DMS153 (cell line): ENCODE measurements at places on chromosomes 7 and 10.

DNA sequence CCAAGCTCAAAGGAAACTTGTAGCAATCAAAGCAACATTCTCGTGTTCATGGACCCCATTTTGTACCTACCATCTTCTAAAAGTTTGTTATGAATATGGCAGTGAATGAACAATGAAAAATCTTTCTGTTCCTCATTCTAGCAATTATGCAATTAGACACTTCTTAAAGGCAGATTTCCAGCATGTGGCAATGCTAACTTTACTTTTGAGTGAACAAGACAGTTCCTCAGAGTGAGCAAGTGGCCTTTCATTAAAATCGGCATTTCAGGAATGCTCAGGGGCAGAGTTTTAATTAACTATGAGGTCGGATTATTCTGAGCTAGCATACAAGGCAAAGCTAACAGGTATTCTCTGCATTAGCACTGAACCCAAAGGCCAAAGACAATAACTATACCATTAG is 48.4 kb upstream of the NFE2L3 start:
- no peak for DNase-seq

DNA sequence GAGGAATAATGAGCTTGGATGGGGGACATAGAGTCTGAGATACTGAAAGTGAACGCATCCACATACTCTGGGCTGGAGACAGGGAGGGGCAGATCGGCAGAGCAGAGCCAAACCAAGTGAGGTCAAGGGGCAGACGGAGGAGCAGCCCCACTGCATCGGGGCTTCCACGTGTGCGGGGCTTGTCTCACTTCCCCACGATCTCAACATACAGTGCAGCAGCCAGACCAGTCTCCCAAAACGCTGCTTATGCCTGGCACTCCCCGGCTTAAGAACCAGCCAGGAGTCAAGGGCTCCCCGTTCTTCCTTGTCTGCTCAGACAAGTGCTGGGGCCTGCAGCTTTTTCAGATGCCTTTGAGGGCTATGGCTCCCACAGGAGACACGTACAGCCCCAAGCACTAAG is 43.6 kb downstream of the PARP12 start:
- DNase-seq = no peak

DNA sequence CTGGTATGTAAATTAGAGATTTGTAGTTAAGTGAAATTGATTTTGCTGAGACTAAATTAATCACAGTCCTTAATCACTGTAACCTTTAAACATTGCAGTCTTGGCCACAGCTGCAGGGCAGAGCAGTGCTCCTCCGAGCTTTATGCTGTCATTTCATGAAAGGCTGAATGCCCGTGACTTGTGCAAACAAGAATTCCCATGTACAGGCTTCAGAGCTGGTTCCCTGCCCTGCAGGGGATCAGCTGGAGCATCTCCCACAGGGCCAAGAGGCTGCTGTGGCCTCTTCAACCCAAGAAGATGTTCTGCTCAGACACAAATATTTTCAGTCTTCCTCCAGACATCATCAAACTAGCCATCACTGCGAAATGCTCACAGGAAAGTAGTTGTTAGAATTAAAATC is 419.1 kb downstream of the AUTS2 start:
- DNase-seq = no peak

DNA sequence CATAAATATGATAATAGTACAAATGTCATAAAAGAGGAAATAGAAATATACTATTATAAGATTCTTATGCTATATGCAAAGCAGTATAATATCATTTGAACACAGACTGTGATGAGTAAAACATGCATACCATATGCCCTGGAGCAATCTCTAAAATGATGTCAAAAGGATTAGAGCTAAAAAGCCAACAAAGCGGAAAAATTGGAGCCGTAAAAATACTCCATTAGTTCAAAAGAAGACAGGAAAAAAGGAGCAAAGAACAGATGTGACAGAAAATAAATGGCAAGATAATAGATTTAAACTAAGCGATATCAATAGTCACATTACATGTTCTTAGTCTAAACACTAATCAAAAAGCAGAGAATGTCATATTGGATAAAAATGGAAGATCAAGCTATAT is 191.0 kb upstream of the PLPP4 start:
- no peak for DNase-seq

DNA sequence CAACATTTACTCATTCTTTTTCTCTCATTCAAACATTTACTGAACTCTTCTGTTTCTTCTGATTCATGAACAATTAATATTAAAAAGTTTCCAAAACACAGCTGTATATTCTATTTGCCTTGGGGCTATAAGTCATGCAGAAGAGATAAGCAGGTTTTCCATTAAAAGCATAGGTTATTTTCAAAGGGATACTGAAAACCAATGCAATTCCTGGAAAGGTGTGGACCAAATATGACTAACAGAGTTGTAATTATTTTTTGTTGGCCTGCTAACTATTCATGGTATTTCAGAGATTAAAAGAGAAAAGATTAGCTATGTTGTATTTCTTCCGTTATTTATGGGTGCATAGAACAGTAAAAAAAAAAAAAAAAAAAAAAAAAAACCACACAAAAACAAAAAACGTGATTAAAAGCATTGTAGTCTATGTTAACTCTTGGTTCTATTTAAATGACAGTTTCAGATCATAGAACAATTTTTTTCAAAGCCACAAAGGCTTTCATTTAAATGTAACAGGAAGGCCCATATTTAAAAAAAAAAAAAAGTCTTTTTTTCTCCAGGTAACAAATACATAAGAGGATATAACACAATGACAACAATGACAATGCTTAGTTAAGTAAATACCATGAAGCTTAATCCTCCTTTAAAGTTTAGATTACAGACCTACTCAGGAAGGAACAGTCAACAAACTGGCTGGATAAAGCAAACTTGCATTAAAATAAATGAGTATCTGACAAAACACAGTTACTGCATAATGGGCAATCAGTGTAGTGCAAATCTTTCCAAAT is 1042.9 kb downstream of the GATA3 start:
- DNase-seq = no peak

GRCh38 chr7:25678215-25678614 is 449.9 kb upstream of the NPVF start:
- no peak for DNase-seq

DNA sequence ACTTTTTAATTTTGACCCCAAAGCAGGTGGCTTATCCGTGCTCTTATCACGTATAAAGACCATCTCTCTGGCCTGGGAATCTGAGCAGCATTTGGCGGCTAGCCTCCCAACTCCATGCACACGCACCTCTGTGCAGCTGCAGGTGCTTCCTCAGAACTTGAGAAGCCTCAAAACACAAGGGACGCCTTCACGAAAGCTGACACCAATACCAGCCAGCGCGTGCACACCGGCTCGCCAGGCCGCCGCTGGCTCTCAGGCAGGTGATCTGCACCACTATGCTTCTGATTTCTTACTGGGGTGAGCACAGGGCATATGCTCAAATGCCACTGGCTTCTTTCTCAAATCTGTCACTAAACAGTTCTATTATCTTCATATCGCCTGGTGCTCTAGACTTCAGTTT is 145.0 kb downstream of the PARD3 start:
- DNase-seq = no peak

GRCh38 chr7:78232806-78233205 is 434.2 kb downstream of the PHTF2 start:
- DNase-seq = no peak

DNA sequence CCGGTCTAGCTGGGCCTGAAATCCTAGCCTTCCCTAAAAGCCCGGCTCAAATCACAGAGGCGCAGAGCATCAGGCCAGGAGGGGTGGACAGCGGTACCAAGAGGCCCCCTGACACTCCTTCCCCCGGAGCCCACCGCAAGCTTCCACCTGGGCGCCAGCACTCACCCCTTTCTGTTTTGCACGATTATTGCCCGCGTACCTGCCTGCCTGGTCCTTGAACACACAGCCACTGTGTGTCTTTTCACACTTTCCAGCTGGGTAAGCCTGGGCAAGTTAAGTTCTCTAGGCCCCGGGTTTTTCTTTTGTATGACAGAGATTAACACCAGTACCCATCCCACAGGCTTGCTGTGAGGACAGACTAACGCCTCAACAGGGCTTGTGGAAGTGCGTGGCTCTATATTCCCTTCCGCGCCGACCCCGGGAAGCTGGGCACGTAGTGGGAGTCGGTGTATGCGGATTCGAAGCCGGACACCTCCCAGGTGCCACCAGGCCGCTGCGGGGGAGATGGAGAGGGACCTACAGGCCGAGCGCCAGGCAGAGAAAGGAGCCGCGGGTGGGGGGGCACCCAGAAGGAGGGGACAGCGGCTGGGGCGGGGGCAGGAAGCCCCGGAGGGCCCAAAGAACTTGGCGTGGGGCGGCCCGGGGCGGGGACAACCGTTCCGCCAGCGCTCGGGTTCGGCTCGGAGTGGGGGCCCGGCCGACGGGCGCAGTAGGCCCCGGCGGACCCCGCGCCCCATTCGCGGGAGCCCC is 792 bp downstream of the ZNF746 start:
- no peak for DNase-seq

- DNase-seq = no peak
These were observed 12.7 kb downstream of the LMTK2 start for GRCh38 chr7:98119256-98119918.

GRCh38 chr7:134916171-134916883 is 70.0 kb upstream of the AGBL3 start:
- DNase-seq = no peak

- DNase-seq = no peak
These were observed 25.3 kb downstream of the ADD3 start for GRCh38 chr10:110032801-110033700.

DNA sequence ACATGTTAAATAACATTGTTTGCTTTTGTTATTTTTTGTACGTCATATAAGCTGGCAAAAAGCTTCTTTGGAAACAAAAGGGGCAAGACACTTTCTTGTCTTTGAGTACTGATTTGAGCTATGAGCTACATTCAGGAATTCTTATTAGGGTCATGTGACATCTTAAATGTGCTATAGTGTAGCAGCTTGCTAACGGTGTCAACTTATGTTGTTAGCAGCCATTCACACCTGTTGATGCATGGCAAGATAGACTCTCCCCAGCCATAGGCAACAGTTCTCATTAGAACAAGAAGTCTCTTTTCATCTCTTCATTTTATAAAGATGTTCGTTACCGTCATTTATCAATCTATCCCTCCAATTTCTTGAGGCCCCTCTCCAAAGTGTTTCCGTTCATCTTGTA is 213.7 kb downstream of the CSTF2T start:
- DNase-seq = no peak

- no peak for DNase-seq
These were observed 16.8 kb upstream of the CPXM2 start for GRCh38 chr10:123908379-123908778.

DNA sequence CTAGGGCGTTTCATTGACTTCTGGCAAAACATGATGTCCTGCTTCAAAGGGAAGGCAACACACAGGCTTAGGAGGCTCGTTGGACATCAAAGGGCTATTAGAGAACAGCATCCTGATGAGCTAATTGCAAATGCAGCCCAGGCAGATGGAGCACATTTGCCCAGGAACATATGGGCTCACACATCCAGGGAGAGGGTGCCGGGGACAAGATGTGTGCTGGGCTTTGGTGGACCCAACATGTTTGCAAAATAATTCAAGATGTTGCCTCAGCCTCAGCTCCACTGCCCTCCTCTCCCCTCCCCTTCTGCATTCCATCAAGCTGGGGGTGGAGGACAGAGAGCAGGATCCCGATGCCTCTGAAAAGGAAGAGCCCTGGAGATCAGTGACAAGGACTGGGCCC is 217.1 kb upstream of the ZMIZ1 start:
- DNase-seq = no peak

GRCh38 chr7:20441346-20441745 is 110.6 kb downstream of the ITGB8 start:
- no peak for DNase-seq

- DNase-seq = no peak
These were observed 74.7 kb upstream of the ITGB1 start for GRCh38 chr10:33032654-33033151.

DNA sequence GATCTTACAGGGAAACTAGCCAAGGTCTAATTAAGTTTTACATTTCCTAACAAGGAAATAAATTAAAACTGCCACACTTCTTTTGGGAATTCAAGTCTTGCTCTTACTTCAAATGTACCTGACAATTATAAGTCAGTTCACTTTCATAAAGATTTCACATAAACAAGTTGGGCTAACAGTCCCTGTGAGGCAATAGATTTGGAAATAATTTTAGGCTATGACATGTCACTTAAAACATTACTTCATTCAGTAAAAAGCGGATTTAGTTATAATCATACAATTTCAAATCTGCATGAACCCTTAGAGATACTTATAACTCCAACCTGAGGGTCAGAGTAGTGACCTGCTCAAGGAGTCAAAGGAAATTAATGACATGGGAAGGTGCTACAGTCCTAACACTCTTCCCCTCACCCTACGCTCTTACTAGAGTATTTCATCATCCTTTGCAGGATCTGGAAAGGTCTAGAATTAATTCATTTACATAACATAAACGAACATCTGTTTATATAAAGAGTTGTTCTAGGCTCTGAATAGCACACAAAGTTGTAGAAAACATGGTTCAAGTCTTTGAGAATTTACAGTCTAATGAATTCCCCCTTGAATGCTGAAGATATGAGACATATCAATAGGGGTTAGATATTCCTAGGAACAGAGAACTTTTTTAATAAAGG is 32.3 kb upstream of the DNAJB12 start:
- no peak for DNase-seq

DNA sequence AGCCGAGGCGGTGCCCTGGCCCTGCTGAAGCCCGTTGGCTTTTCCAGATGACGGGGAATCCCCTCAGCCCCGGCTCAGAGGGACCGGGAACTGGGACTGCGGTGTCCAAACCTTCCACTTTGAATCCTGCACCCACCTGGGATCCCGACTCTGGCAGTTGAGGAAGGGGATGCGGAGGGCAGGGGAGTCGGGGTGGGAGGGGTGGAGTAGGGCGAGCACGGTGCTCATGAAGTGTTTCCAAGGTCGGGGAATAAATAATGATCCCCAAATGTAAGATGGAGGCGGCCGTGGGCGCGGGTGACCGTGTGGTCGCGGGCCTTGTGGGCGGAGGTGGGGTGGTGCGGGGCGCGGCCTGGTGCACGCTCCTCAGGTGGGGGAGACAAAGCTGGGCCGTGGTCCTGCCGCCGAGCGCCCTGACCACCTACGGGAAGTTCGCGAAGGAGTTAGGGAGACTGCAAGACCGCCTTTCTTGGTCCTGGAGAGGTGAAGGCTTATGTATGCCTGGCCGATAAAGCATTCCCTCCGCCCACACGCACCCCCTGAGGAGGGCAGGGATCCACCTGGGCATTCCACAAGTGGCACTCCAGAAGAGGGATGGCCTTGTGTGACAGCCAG is 1.4 kb downstream of the MTURN start:
- DNase-seq = no peak

DNA sequence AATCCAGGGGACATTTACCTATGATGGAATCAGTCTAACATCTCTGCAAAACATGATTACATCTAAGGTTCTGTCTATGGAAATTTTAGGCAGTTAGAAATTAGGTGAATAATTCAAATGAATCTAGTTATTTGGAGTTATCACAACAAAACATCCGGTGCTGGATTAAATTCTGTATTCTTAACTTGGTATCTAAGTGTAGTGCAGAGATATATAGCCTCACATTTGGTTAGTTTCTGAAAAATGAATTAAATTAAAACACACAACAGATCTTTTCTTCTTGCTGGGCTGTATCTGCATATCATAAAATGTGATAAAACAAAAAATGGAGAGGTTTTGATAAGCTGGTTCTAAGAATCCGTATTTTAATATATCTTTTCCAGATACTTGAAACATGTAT is 354.1 kb downstream of the PCLO start:
- DNase-seq = no peak
